Fibroblast of upper back skin (primary cell): ENCODE measurements at places on chromosomes 2 and 18.
A peak's percentile ranks its signal among the peaks of the same experiment; 100 is the strongest.

GRCh38 chr2:15829091-15829801 lies 111.1 kb upstream of the MYCN start:
- DNase-seq, result no peak

DNA sequence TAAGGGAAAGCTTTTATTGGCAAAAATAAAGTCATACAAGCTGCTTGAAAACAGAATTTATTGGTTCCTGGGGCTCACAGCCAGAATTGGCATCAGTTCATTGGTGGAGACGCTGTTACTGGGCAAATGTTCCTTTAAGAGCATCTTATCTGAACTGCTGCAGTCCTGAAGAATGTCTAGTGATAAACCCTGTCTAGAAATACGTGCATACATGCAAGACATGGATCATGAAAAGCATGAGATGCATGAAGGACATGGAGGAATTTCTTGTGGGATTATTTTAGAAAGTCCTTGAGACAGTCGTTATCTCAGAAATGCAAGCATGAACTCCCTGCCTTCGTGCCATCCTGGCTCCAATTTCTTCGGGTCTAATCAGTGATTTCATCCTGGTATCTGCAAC lies 32.5 kb upstream of the FHOD3 start:
- no peak for DNase-seq

GRCh38 chr18:74498712-74499627 lies 2.8 kb downstream of the CNDP2 start:
- no peak for DNase-seq

DNA sequence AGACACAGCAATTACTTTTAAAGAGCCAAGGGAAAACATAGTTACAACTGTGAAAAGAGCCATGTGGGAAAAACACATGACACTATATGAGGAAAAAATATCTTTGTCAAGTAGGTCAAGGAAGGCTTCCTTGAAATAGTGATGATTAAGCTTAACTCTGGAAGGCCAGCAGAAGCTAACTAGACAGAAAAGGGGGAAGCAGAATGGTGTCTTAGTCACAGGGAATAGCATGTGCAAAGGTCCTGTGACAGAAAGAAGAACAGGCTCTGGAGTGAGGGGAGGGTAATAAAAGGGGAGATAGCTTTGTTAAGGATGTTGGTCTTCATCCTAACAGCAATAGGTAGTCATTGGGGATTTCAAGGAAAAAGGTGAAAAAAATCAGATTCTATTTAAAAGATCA lies 64.0 kb downstream of the ARHGAP25 start:
- DNase-seq, result no peak

- peak; percentile 82 for DNase-seq
Observed at GRCh38 chr18:60040971-60041370, 141.2 kb downstream of the PMAIP1 start.

GRCh38 chr2:71282493-71282892 lies 49.1 kb upstream of the ZNF638 start:
- no peak for DNase-seq

- no peak for DNase-seq
Observed at GRCh38 chr2:134169788-134170187, 84.1 kb upstream of the MGAT5 start.

DNA sequence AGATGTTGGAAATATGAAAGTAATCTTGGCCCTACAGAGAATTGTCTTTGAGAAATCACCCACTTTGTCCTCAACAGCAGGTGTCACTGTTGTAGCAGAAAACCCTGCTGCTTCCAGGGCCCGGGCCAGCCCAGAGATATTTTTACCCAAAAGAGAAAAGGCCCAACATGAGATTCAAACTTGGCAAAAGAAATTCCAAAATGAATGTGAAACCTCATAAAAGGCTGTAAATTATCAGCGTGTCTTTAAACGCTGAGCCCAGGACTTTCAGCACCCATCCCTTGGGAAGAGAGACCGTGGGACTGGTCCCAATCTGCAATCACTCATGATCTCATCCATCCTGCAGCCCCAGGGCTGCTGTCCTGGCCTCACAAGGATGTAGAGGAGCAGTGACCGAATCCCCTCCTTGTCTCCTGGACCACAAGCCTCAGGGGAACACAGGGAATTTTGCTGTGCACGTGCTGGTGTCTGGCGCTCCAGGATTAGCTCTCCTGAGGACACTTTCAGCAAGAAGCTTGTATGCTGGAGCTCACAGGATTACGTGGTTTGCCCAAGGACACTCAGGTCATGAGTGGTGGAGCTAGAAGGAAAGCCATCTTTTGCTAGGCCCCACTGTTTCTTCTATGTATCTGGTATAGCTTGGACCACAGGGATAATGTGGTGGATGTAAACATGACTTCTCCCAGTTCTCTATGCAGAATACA lies 202.1 kb downstream of the RNF144A start:
- peak; percentile 70 for DNase-seq

- peak; percentile 75 for DNase-seq
Observed at GRCh38 chr2:150621526-150622213, 134.2 kb upstream of the RND3 start.

DNA sequence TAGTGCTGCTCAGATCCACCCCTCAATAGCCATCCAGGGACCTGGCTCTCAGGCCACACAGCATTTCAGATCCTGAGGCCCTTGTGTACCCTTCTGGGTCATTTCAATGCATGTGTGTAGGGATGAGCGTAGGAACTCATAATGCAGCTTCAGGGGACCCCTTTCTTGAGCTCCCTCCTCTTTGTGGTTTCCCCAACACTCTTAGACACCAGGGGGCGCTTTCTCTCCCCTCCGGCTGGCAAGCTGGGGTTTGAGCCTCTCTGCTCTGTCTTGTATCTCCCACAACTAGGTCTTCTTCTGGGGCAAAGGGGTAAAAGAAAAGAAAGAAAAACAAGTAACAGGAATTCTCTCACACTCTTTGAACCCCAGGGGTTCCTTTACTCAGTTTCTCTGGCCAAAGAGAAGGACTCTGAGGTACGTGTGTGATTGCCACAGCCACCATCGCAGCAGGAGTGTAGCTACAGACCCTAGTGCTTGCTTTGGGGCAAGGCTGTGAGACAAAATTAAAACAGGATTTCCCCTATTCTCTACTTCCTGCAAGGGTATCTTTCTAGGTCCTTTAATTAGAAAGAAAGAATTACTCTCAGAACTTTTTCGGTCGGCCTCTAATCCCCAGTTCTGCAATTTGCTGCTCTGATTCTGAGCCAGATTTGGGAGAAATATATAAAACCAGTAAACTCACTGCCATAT lies 38.0 kb downstream of the CABYR start:
- DNase-seq, result peak; percentile 57

- DNase-seq, result no peak
Observed at GRCh38 chr2:10325278-10326145, 22.8 kb downstream of the HPCAL1 start.

DNA sequence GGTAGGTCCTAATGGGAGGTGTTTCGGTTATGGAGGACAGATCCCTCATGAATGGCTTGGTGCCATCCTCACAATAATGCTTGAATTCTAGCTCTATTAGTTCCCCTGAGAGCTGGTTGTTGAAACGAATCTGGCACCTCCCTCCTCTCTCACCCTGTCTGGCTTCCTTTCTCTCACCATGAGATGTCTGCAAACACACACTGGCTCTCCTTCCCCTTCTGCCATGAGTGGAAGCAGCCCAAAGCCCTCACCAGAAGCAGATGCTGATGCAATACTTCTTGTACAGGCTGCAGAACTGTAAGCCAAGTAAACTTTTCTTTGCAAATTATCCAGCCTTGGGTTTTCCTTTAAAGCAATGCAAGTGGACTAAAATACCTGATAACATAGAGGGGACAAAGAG lies 86.6 kb downstream of the RND3 start:
- no peak for DNase-seq

GRCh38 chr2:42372474-42373200 lies 11.6 kb upstream of the COX7A2L start:
- no peak for DNase-seq

DNA sequence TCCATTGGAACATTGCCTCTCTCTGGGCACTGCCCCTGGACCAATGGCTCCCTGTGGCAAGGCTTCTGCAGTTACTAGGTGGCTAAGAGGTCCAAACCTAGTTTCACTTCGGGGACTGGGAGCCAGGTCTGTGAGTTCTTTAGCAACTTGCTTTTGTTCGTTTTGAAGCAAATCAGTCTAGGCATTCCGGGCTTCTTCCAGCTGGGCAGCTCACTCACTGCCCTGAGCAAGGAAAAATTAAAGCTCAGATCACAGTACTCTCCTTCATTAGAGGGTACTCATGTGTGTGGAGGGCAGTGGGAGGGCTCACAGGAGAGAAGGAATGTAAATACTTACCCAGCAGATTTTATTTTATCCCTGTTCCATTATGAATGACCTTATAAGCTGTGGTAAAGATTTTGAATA lies 80.3 kb downstream of the SPP2 start:
- no peak for DNase-seq

GRCh38 chr2:148455791-148456190 lies 188.8 kb upstream of the EPC2 start:
- DNase-seq, result no peak

DNA sequence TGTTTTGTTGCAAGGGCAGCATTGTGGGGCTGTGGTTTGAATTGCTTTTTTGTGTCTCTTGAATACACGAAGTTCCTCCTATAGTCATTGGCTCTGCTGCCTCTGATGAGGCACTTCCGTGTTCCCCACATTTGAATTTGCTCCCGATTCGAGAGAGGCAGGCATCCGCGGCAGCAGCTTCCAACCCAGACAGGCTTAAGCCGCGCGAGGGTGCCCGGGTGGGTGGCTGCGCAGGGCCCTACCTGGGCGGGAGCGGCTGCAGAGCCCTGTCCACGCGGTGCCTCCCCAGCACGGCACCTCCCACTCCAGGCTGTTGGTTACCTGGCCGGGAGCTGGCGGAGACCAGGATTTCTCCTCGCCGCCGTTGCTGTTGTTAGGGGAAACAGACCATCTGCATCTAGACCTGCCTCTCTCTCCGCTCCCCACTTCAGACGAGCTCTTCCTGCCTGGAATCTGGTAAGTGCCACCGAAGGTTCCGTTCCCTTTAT lies 151.3 kb downstream of the NEDD4L start:
- no peak for DNase-seq

GRCh38 chr2:221434142-221434541 lies 138.0 kb downstream of the EPHA4 start:
- no peak for DNase-seq

DNA sequence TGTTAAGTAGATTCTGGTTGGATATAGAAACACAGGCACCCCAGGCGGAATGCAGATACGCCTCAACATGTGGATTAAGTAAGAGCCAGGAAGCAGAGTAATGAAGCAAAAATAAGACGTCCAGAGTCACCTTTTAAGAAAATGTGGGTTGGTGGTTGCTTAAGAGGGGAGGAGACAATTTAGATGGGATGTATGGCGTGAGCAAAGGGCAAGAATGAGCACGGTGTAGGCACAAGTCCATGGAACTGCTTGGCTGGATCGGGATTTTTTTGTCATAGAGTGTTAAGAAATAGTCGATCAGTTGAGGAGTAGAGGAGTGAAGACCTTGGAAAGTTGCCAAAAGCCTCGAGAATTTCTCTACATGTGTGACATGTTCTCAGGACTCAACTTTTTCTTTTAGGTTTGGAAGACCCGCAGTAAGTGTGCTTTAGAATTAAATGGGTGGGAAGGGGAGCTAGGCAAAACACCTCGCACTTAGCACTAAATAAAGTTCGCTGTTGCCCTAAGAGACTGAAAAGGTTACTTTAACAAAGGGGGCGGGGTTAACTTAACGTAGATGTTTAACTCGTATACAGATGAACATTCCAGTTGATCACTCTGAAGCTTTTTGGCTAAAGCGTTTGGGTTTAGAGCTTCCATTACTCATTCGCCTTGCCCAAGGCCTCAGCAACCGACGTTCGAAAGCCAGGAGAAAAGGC lies 716 bp upstream of the SLC39A10 start:
- DNase-seq, result no peak

DNA sequence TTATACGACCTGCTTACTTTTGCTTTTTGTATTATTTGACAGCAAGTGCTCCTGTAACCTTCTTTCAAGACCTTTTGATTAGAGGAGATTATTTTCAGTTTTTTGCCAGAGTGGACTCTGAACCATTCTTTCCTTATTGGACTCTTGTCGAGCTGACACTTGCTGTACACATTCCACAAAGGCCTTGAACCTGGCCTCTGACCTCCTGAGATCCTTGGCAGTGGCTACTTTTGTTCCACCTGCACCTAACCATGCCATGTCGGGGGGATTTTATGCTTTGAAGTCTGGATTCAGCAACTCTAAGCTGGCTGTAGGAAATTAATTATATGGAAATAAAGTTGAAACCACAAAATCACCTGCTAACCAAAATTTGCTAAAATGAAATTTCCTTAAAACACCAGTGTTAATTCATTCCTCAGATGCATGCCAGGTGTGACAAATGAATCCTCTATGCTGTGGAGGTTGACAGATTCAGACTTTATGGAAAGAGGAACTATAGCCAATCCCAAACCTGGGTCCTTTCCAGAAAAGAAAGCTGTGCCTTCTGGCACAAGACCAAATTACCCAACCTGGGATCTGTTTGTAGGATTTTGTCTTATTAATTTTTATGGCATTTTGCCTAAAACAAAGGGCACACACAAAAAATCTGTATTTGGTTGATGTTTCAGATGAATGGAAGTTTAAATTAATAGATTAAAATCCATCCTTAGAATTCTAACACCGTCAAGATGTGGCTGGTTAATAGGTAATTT lies 110.4 kb downstream of the CDC42EP3 start:
- no peak for DNase-seq

DNA sequence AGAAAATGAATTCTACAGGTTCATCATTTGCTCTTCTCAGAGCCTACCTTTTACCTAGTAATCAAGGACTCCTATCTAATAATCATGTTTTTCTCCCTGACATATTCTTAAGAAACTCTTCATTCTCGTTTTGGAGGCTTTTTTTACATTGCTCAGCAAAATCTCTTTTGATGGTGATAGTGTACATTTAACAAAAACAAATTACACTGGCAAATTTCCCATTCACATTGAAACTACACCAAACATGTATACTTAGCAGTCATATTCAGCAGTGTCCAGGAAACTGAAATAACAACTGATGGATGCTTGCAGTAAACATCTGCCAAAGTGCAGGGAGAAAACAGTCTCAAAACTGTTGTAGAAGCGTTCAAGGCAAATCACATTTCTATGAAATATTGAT lies 4.4 kb upstream of the VIT start:
- DNase-seq, result no peak

GRCh38 chr2:163247156-163247846 lies 408.7 kb upstream of the KCNH7 start:
- DNase-seq, result no peak

GRCh38 chr18:67969458-67969857 lies 452.9 kb upstream of the DSEL start:
- no peak for DNase-seq

GRCh38 chr2:237404413-237404812 lies 9.6 kb downstream of the COL6A3 start:
- no peak for DNase-seq

DNA sequence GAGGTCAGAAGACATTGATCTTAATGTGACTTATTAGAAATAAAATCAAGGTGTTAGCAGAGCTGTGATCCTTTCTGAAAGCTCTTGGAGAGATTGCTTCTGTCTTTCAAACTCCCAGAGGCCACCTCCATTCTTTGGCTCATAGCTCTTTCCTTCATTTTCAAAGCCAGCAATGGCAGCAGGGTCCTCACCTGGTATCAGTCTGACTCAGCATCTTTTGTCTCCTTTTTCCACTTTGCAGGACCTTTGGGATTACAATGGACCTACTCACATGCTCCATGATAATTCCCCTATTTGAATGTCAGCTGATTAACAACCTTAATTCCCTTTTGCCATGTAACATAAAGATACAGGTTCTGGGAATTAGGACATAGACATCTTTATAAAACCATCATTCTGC lies 6.8 kb upstream of the CDH20 start:
- no peak for DNase-seq

- DNase-seq, result no peak
Observed at GRCh38 chr2:10537522-10538199, 89.5 kb upstream of the ODC1 start.
